ENCODE measurements at places on chromosomes 6 and 20.

DNA sequence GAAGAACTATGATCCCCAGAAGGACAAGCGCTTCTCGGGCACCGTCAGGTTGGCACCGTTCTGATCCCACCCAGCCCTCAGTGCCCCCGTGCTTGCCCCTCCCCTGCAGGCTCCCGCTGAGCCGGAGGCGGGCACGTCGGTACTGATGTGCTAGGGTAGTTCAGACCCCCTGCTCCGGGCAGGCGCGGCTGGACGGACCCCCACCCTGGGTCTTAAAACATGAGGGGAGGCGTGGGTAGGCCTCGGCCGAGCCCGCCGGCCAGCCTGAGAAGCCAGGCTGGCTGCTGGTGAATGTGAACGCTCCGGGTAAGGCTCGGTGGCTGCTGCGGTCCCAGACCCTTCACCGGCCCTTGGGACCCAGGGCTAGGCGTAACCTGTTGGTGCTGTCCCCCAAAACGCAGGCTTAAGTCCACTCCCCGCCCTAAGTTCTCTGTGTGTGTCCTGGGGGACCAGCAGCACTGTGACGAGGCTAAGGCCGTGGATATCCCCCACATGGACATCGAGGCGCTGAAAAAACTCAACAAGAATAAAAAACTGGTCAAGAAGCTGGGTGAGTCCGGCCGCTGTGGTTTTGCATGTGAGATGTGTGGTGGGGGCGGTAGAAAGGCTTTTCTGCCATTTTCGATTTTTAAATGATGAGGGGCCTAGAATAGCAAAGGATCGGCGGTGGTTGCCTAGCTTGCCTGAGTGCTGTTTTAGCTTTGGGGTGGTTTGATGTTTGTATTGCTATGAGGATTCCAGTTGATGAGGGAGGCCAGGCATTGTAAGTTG lies 964 bp downstream of the RPL10A start:
- no peak for DNase-seq

DNA sequence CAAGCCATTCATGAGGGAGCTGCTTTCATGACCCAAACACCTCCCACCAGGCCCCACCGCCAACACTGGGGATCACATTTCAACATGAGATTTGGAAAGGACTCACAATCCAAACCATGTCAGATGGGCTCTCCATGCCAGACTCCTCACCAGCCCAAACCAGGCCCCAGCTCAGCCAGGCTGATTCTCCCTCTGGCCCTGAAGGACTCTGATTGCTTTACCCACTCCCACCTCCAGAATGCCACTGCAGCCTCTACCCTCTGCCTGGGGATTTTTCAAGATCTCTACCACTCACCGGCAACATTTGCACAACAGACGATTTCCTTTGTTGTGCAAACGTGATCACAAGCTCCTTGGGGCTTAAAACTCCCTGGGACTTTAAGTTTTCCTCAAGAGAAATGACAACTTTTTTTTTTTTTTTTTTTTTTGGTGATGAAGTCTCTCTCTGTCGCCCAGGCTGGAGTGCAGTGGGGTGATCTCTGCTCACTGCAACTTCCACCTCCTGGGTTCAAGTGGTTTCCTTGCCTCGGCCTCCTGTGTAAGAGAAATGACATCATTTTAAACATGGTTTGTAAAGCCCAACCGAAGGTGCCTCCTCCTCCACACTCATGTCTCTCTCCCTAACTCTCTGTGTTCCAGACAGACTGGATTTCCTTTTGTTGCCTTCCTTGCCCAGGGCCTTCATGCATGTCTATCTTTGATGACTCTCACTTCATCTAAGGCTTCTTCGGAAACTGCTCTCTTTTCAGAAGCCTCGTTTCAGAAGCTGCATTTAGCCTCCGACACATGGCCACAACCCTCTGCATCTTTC lies 147.0 kb downstream of the CDH26 start:
- no peak for DNase-seq

DNA sequence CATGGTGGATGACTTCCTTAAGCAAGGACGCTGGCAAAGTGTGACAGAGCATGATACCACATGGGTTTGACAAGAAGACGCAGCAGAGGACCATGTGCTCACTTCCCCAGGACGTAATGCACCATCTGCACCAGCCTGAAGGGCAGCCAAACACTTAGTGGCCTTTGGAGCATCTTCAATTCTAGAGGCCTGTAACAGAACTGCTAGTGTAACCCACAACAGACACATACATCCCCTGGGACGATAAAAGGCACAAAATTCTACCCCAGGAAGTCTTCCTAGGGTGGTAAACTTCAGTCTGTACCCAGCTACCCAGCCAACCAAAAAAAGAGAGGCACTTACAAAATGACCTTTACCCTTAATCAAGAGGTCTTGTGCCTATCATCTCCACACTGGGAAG lies 9.2 kb upstream of the CPNE1 start:
- no peak for DNase-seq

DNA sequence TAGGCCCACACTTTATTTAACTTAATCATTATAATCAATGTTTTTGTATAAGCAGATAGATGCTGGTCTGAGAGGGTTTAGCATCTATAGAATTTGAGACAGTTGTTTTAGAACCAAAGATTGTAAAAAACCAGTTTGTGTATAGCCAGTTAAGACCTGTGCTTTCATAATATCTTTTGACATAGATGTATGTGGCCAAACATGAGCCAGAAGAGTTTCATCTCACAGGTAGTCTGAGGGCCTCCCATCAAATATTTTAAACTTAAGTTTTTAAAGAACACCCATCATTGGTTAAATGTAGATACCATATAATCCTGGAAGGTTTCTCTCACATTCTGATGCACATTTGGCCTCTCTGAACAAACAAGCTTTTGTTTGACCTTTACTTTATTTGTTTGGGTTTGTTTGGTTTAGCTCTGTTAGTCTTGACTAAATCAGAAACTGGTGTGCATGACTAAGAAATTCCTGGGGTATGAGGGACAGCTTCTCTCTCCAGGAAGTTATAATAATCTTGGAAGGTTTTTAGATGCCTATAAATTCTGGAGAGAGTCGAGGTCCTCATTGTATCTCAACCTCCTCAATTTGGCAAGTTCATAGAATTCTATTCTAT lies 58.0 kb upstream of the TMEM200A start:
- DNase-seq, result no peak

GRCh38 chr6:32816746-32817204 lies at the start of gene HLA-DOB:
Gene HLA-DOB, minus strand, starts transcription at chr6:32817002. Its CDS starts 51 bp downstream, at chr6:32816951.
- DNase-seq, result no peak

GRCh38 chr6:107977283-107977682 lies 19.3 kb upstream of the SEC63 start:
- DNase-seq, result no peak

DNA sequence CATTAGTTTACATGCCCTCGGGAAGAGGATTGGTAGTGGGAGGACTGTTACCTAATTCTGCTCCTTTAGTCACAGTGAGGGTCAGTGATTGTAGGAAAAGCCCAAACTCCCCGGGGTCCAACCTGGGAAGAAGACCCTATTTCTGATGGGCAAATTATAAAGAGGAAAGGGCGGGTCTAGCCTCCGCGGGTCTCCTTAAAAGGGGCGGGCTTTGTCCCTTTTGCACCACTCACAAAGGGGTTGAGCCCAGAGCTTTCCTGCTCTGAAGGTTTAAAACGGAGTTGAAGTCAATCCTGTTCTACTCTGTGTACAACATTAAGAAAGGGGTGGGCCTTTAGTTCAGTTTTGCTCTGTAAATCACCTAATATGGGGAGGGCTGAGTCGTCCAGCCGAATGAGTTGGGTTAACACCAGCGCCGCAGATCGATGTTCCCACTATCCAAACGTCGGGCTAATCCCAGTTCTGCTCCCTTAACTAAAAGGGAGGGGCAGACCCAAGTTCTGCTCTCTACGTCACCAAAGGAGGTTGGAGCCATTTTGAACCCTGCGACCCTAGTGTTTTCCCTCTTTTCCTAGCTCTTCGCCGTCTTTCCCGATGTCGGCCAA lies 920 bp upstream of the RNF5 start:
- no peak for DNase-seq

DNA sequence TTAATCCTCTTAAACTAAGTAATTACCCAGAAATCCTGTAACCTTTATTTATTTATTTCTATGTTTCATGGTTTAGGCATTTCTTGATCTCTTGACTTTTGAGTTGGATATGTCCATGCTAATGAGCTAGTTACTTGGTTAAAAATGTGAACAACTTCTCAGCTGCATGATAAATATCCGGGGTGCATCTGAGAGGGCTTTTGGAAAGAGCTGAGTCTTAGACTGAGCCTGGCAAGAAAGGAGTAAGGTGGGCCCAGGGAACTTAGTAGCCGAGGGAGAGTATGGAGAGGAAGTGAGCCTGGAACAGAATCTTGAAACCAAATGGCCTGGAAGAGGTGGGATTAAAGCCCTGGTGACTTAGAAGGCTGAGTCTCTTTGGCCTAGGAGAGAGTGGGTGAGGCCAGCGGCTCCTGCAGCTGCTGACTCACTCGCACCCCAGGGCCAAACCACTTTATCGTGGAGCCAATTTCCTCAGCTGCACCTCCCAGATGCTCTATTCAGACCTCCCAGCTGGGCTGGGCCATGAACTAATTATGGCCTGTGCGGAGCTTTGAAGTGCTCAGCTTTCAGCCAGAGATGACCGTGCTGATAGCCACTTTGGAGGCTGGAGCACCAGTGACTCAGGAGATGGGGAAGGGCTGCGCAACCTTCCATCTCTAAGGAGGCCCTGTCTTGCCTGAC lies 19.1 kb downstream of the TGM3 start:
- no peak for DNase-seq

DNA sequence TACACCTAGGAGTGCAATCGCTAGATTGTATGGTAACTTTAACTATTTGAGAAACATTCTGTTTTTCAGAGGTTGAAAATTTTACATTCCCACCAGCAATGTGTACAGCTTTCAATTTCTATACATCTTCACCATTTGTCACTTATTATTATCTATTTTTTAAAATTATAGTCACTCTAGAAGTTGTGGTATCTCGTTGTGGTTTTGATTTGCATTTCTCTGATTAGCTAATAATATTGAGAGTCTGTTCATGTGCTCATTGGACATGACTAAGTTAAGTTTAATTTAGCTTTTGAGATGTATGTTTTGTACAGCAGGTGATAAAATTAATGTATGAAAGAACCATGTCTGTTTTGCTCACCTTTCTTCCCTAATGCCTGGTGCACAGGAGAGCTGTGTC lies 34.8 kb upstream of the PLCB1 start:
- no peak for DNase-seq

GRCh38 chr6:34970488-34970887 lies 81.4 kb downstream of the ANKS1A start:
- no peak for DNase-seq

DNA sequence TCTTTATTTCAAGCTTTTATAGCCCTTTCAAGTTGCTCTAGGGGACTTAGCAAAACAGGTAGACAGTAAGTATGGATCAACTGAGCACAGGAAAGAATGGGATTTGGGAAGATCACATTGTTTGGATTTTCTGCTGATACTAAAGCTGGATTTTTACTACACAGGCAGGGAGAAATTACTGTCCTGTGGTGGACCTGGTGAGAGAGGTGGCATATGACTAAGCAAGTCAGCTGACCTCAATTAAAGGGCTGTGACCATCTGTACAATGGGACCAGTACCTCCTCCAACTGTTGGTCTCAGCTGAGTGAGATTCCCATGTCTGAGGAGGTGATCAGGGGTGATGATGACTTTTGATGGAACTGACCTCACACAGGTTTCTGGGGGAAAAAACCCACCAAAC lies 28.0 kb downstream of the RREB1 start:
- DNase-seq, result no peak

DNA sequence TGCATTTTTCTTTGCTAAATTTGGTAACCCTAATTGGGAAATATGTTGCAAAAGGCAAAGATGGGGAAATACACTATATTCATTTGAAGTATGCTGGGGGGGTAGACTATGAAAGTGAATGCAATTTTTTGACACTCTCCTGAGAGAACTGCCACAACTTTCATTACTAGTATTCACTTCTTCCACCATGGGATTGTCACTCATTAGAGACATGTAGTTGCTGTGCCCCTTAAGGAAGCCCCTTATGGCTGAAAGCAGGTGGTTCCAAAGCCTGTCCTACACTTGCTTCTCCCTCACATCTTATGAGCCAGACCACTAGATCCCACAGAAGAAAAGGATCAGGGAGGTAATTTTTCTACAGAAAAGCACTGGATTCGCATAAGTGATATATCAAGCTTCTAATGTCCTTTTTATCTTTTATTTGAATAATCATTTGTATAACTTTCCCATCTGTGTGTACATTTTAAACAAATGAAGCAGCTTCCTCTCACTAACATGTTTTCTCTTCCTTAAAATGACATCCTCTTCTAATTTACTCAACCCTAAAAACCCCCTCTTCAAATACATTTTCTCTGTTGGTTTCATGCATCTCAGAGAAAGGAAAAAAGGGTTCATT lies 83.8 kb downstream of the GCLC start:
- no peak for DNase-seq

Measured in cortex of kidney (tissue), 1 donor.